ENCODE measurements at places on chromosomes 11 and 22.
A peak's percentile ranks its signal among the peaks of the same experiment; 100 is the strongest.

- DNase-seq, result no peak
Observed at GRCh38 chr11:72233056-72233772, 8.6 kb downstream of the INPPL1 start.

DNA sequence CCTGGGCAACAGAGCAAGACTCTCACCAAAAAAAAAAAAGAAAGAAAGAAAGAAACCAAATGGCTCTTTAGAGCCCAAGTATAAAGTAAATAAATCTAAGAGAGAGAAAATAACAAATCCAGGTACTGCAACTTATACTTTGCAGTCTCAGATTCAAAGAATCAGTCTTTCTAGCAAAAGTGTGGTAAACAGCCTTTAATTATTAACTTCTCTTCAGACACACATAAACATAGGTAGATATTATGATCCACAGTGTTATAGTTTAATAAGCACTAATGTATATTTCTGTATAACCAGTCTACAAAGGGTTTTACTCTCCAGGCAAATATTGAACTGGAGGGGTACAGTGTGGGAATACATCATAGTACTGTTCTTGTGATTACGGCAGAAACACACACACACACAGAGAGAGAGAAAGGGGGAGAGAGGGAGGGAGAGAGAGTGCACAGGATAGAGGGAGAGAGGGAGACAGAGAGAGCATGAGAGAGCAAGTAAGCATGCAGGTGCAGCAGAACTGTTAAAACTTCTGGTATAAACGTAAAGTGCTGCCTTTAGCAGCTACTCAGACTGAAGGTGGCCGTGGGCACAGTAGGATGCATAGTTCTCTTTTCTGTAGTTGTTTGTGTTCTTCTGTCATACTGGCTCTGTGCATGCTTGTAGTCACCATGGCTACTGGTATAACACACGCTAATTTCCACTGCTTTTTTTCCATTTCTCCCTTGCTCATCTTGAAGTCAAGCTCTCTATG, 32.3 kb downstream of the MTMR2 start:
- DNase-seq, result no peak

DNA sequence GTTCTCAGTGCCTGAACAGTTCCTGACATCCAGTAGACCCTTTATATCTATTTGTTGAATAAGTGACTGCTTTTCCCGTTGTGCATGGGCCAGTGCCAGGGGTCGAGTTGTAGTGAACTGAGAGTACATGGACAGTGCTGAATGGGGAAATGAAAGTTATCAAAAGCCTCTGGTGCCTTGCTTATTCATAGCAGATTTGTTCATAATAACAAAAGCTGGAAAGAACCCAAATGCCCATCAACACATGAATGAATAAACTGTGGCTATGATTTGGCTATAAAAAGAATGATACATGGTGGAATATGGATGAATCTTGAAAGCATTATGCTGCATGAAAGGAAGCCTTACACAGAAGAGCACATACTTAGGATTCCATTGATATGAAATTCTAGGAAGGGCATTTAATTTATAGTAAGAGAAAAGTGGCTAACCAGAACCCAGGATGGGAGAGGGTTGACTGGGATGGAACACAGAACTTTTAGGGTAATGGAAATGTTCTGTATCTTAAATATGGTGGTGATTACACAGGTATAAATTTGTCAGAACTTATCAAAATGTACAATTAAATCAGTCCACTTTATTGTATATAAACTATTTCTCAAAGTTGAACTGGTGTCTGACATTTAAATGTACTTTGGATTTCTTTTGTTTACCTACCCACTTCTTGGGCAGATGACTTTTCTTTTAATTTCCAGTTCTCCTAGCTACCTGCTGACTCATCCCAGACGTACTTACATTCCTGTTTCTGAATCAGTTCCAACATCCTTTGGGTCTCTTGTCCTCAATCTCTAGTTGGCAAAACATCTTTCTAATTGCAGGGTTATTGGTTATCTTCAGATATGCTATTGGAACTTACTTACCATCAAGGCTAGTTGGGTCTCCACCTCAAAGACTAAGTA, 42.8 kb downstream of the PACS1 start:
- DNase-seq, result no peak

DNA sequence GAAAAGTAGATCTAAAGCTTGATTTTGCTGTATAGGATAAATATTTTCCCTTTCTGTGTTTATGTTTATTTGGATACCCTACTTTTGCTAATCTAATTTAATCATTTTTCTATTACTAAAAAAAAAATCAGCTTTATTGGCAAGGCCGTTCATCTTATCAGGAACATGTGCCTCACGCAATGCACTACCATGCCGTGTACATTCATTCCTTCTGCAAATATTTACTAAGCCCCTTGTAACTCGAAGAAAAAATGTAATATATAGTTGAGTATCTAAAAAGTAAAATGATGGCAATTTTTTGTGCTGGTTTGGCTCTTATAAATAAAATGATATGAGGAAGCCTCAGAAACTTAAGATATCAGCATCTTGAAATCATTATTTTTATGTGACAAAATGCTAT, 8.9 kb downstream of the UVRAG start:
- DNase-seq, result no peak

GRCh38 chr11:117705866-117706265, 91.2 kb downstream of the DSCAML1 start:
- DNase-seq, result no peak

GRCh38 chr22:39960791-39961746, 872 bp downstream of the TMA7B start:
- DNase-seq, result no peak

- peak; percentile 38 for DNase-seq
Observed at GRCh38 chr11:41522899-41523672, 63.6 kb upstream of the LRRC4C start.

- no peak for DNase-seq
Observed at GRCh38 chr11:67071420-67072284, 15.0 kb downstream of the RHOD start.

GRCh38 chr22:44455151-44455962, 42.7 kb downstream of the RTL6 start:
- DNase-seq, result no peak

DNA sequence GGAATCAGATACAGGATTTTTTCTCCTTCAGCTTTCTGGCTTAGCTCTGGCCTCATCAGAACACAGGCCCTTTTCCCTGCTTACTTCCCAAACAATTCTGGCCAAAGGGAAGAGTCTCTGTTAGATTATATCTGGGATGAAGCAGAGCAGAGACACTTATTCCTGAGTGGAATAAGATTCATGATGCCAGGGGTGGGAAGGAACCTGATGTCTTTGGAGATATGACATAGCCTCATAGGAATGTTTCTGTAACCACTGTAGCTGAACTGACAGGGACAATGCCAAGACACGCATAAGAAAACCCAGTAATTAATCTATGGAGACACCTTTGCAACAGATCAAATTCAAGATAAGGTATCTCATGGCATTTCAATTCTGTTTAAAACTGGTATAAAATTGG, 177.1 kb upstream of the RAG2 start:
- no peak for DNase-seq

- DNase-seq, result no peak
Observed at GRCh38 chr11:70500076-70500847, 101.9 kb downstream of the CTTN start.

GRCh38 chr11:119470317-119471291, 47.6 kb upstream of the THY1 start:
- no peak for DNase-seq

GRCh38 chr11:10878408-10879214, 20.8 kb upstream of the ZBED5 start:
- DNase-seq, result no peak

GRCh38 chr11:67167091-67167490, 48.0 kb downstream of the KDM2A start:
- DNase-seq, result no peak

GRCh38 chr22:41367039-41367679, 14.6 kb upstream of the TEF start:
- peak; percentile 62 for DNase-seq

DNA sequence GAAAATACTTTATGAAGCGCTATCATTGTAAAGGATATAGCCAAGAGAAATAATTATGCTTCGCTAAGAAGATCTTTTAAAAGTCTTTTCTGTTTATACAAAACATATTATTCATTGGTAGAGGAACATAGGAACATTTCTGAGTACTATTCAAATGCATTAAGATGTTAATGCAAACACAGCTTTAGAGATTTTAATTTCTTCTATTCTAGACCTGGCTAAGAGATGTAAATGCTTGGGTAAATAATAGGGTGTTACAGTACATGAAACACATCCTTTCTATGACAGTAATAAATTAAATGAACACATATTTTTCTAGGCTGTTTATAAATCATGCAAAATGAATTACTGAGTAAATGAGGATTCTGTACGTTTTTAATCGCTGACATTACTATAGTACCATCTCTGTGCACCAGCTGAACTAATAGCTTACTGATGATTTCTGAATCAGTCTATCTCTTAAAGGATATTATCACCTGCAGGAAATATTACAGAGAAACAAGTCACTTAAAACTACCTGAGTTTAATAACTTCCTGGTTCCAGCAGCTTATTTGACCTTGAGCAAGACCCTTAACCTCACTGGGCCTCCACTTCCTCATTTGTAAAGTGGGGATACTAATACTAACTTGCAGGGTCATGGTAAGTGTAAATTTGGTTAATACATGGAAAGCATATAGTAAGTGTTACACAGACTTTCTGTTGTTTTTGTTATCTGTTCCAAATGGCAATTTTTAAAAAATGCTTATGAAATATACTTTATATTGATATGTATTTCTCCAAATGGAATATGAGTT, 344.9 kb downstream of the DYNC2H1 start:
- DNase-seq, result no peak

DNA sequence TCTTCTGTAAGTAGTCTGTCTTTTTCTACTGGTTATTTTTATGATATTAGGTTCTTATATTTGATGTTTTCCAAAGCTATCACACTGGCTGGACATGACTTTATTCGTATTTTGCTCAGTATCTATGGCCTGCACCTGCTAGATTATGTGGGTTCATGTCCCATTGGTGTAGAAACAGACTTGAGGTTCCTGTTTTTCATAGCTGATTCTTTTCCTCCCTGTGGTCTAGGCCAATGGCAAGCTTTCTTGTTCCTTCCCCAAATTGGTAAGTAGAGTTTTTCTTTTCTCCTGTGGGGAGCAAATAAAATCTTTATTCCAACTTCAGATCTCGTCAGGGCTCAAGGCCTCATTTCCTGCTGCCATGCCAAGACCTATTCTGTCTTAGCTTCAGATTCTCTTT, 30.2 kb upstream of the SWAP70 start:
- DNase-seq, result no peak

DNA sequence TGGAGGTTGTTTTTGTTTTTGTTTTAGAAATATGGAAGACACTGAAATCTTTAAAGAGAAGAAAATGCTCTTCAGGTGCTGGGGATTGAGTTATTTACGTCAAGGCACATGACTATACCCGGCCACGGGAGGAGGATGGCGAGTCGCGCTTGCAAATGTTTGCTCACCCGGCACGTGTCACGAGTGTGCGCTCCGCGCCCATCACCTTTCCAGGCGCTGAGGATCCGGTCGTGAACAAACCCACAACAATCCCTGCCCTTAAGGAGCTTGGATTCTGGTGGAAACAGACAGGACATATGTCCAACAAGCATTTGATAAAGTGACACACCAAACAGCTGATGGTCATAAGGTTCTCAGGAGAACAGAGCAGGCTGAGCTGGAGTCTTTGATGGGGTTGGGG, 715.5 kb downstream of the BRD1 start:
- DNase-seq, result no peak

- no peak for DNase-seq
Observed at GRCh38 chr11:118843565-118843964, 40.1 kb upstream of the CXCR5 start.

GRCh38 chr11:117734601-117735024, 62.4 kb downstream of the DSCAML1 start:
- DNase-seq, result no peak

- DNase-seq, result no peak
Observed at GRCh38 chr11:72250661-72251464, 6.9 kb upstream of the PHOX2A start.

- DNase-seq, result no peak
Observed at GRCh38 chr11:45028911-45029682, 78.4 kb upstream of the TP53I11 start.

DNA sequence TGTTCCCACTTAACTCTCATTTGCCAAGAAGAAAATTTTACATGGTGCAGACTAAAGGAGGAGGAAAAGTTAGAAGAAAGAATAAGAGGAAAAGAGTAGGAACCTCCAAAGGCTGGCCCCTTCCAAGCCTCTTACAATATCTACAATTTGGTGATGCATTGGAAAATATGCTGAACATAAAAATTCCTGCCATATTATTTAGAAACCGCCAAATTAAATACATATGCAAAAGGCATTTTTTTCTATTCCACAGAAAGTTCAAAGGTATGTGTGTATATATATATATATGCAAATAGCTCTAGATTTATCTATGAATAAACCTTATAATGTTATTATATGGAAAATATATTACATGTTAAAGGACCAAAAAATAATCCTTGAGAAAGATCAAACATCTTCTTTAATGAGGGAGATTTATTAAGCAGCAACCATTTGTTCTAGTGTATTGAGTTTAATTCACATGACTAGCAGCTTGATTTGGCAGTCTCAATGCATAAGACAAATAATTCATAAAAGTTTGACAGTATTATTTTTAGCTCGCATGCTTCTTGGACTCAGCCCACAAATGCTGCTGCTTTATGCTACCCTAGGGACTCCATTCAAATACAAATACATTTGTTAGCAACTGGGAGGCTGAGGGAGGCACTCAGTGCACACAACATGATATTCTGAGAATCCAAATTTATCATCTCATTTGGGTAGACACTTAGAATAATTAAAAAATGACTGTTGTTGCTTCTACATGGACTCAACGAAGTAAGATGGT, 184.9 kb downstream of the SBF2 start:
- DNase-seq, result no peak

GRCh38 chr11:71485466-71485865, 32.5 kb downstream of the NADSYN1 start:
- DNase-seq, result no peak

- DNase-seq, result no peak
Observed at GRCh38 chr11:111555255-111555654, 14.7 kb downstream of the LAYN start.

DNA sequence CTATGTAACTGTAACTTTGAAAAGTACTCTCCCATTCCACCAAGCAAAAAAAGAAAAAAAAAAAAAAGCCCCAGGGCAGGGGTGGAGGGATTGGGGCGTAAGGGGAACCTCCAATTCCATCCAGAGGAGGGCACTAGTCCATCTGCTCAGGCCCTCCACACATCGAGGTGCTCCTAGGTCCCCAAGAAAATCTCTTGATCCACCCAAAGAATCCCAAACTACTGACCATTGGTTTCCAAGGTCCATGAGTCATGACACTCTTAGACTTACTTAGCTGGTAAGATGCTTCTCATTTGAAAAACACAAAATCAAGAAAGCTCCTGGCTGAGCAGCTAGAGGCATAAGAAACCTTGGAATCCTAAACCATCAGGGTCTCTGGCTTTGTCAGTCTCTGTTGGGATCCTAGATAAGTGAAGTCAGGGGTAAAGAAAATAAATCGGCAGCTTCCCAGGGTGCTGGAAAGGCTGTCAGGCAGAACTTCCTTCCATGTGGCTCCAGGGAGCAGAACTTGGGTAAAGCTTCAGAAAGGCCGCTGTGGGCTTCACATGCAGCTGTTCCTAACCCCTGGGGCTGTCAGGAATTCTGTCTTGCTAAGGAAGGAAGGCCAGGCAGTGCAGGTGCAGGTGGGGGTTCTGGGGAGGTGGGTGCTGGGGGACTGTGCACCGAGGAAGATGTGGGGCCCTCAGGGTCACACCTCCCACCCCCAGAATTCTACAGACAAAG, 49.4 kb upstream of the ADA2 start:
- DNase-seq, result no peak
